ENCODE measurements at places on chromosomes 11 and 22.

- no peak for DNase-seq
These were observed 4.2 kb downstream of the MRGPRD start for GRCh38 chr11:68976563-68976962.

GRCh38 chr22:46649141-46650077 lies 29.2 kb downstream of the GRAMD4 start:
- peak; percentile 20 for DNase-seq

DNA sequence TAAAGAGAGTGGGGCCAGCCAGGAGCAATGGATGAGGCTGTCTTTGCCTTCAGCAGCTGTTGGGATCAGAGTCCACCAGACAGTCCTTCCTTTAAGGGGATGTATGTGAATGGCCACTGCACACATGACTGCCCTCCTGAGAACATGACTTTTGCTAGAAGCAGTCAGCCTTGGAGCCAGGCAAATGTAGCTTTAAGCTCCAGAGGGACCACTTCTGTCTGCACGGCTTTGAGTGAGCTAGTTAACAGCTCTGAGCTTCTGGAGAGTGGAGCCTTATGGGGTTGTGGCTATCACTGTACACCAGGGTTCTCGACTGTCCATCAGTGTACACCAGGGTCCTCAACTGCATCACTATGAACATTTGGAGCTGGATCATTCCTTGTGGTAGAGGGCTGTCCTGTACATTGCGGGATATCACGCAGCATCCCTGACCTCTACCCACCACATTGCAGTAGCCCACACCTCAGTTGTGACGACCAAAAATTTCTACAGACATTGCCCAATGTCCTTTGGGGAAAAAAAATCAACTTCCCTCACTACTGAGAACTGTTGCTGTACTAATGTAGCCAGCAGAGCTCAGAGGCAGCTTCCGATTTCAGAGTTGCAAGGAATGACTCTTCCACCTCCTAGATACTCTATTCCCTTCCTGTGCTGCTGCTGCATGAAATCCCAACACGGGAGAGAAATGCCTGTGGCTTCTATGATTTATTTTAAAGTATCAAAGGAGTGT lies 169.4 kb downstream of the MYO18B start:
- DNase-seq = no peak

- no peak for DNase-seq
These were observed 11.8 kb downstream of the C11orf87 start for GRCh38 chr11:109433753-109434256.

GRCh38 chr11:122861631-122862030 lies 20.9 kb upstream of the JHY start:
- no peak for DNase-seq

All from NCI-H774 (cell line).